ENCODE measurements at places on chromosomes 16 and 17. TPM values are rescaled to one million over a fixed set of nuclear protein-coding genes. Genes with fewer than 3 reads are reported as not detected.
A peak's percentile ranks its signal among the peaks of the same experiment; 100 is the strongest.

DNA sequence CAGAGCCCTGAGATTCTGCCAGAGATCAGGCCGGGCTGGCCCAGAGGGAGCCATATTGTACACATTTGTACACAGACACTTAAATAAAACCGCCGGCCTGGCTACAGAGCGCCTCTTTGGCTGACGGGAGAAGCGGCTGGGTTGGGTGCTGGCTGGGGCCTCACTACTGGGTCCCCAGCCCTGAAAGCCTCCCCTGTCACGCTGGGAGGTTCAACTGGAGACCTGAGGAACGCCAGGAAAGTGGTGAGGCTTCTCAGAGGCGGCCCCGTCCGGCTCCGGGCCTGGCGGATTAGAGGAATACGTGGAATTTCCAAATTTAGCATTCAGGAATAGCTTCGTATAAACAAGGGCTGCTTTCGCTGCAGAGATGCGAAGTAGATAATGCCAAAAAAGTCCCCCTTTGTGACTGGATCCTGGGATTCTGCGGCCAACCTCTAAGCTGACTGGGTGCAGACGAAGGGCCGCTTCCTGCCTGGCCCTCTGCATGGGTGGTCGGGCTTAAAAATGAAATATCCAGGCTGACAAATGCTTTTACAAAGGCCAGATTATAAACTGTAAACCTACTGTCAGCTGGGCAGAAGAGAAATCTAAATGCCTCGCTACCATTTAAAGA is 252.4 kb downstream of the IRF8 start:
- no peak overlapping the region for H3K4me3 ChIP-seq
- DNase-seq = no peak
- no peak overlapping the region for H3K27ac ChIP-seq
- H3K36me3 ChIP-seq = no peaks in the 10 kb centered on the region
- H3K27me3 ChIP-seq = peaks cover 7% of the 10 kb centered on the region

GRCh38 chr17:5330981-5331380 is 48.9 kb downstream of the RABEP1 start:
- no peaks in the 10 kb centered on the region for H3K27me3 ChIP-seq
- H3K4me1 ChIP-seq = peaks cover 35% of the 10 kb centered on the region

- no peak for DNase-seq
- no peaks in the 10 kb centered on the region for H3K4me1 ChIP-seq
- H3K27me3 ChIP-seq = peaks cover 5% of the 10 kb centered on the region
- no peak overlapping the region for H3K4me3 ChIP-seq
- H3K36me3 ChIP-seq = no peaks in the 10 kb centered on the region
Measured at GRCh38 chr17:12618557-12618956, 47.1 kb upstream of the MYOCD start.

DNA sequence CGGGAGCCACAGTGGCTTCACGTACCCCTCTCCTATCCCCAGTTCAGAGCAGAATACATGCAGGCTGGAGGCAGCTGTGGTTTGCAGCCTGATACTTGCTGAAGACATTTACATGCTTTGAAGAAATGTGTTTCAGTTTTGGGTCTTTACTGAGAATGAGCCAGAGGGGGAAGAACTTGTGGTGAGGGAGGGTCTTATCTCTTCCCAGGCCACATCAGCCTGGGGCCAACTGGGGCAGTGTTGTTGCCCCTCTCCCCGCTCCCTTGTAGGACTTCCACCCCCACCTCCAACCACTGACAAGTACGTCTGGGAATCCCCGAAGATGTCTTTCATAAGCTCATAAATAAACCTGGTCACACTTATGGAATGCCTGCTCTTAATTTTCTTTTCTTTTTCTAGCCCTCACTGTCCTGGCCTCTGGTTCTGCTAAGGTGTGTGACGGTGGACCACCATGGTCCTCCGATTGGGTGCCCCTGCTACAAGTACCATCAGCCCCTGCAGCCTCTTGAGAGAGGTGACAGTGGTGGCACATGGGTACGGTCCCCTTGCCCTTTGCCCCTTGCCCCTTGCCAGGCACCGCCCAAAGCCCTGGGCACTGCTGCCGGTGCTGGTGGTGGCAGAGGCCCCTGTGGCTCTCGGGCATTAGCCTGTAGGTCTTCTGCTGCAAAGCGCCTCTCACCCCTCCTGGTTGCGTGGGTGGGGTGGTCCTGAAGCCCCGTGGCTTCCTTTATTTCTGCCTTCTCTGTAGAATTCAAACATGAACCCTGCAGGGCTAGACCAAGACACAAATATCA is 144.8 kb upstream of the RPH3AL start:
- no peak overlapping the region for H3K4me3 ChIP-seq
- H3K27ac ChIP-seq = no peak overlapping the region
- DNase-seq = peak; percentile 23
- peaks cover 35% of the 10 kb centered on the region for H3K4me1 ChIP-seq

GRCh38 chr16:79997257-79997656 is 396.7 kb upstream of the MAF start:
- no peaks in the 10 kb centered on the region for H3K4me1 ChIP-seq
- no peaks in the 10 kb centered on the region for H3K36me3 ChIP-seq
- DNase-seq = peak; percentile 29
- H3K27ac ChIP-seq = no peak overlapping the region
- H3K4me3 ChIP-seq = no peak overlapping the region

- no peaks in the 10 kb centered on the region for H3K4me1 ChIP-seq
- no peaks in the 10 kb centered on the region for H3K27me3 ChIP-seq
Measured at GRCh38 chr16:76565542-76565941, 288.3 kb downstream of the CNTNAP4 start.

DNA sequence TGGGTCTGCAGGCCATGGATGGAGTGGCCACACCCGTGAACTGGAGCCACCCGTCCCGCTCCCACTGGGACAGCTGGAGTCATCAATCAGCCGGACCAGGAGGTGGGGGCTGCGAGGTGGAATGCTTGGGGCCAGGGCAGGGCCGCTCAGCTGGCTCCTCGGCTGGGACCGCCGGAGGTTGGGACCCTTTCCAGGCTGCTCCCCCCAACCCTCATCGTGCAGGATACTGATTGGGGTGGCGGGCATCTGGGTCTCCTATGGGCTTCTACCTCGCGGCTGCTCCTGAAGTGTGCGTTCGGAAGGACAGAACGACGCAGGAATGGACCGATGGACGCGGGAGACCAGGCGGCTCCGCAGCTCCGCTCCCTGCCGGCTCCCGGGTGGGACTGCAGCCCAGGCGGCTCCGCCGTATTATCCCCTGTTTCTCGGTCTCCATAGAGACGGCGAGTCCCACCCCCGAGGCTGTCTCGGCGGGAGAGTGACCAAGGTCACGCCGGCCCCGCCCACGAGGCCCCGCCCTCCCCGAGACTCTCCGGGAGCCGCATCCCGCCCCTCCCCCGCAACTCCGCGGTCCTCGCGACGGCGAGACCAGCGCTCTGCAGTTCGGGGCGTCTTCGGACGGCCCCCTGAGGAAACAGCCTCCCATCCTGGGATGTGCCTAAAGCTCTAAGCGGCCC is at the start of gene TPPP3:
TPPP3 (minus strand) TSS at position 388 of the 677 bp plus-strand sequence. CDS start 2,387 bp downstream, outside the sequence.
- H3K36me3 ChIP-seq = no peaks in the 10 kb centered on the region
- H3K27me3 ChIP-seq = peaks cover 20% of the 10 kb centered on the region
- H3K4me3 ChIP-seq = peak within 1 kb of the TSS; percentile 15
- H3K27ac ChIP-seq = no peak within 1 kb of the TSS
- peaks cover 7% of the 10 kb centered on the region for H3K4me1 ChIP-seq

Gene OR1A1
- not detected for total RNA-seq

Data from activated naive CD4-positive, alpha-beta T cell treated with anti-CD3 and anti-CD28 coated beads for 36 hours (primary cell).